ENCODE measurements at places on chromosomes 5 and 9.

GRCh38 chr9:91346644-91347043, 15.1 kb downstream of the AUH start:
- DNase-seq: no peak

- no peak for DNase-seq
Measured at GRCh38 chr5:170338291-170338690, 40.7 kb upstream of the LCP2 start.

GRCh38 chr5:38576442-38576841, 20.0 kb upstream of the LIFR start:
- no peak for DNase-seq

DNA sequence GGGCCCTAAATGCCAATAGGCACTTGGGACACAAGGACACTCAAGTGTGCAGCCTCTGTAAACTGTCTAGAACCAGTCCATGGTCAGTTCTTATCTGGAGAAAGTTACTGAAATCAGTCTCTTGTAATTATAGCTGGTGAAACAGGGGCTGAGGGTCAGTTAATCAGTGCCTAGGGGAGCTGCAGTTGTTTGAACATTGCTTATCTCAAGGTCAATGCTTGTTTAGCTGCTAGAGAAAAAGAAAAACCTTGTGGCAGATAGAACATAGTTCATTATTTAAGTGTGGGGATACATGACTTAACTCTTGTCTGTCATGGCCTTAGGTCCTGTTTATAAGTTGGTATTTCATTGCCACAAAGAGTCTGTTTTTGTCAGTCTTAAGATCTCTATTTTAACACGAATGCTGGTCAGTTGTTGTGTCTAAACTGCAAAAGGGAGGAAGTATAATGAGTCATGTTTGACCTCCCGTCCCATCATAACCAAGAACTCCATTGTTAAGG, 108.0 kb downstream of the STARD4 start:
- DNase-seq: no peak

GRCh38 chr9:105901514-105902109, 207.3 kb downstream of the TMEM38B start:
- DNase-seq: peak; percentile 70

- no peak for DNase-seq
Measured at GRCh38 chr5:113252066-113252465, 182.7 kb downstream of the TSSK1B start.

DNA sequence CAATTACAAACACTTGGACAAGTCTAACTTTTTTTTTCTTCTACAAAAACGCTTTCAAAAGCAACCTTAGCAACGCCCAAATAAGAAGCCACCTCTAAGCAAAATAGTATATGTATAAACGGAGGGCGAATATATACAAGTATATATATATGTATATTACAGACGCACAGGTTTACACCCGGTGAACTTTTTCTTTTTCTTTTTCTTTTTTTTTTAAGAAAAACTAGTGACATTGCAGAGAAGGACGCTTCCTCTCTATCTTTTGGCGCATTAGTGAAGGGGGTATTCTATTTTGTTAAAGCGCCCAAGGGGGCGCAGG, 200 bp downstream of the NPR3 start:
- no peak for DNase-seq
